Astrocyte (in vitro differentiated cells and primary cell): ENCODE measurements at places on chromosomes 7 and 10. TPM values are rescaled to one million over a fixed set of nuclear protein-coding genes. Genes with fewer than 3 reads are reported as not detected.

DNA sequence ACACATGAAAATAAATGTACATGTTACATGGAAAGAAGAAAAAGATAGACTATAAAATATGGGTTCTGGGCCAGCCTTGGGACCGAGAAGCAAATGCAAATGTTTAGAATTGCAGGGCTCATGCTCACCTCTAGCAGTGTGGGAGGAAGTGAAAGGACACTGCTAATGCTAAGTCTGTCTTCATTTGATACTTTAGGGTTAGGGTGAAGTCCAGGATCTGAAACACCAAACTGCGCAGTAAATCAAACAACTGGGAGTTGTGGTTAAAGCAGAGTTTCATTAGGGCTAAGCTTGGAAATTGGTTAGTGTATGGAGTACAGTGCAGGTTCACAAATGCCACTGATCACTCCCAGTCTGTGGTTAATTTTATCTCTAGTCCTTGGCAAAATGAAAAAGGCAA is 73.2 kb upstream of the PDK4 start:
- no peak for DNase-seq

- no peak for DNase-seq
These were observed 33.0 kb upstream of the EMX2 start for GRCh38 chr10:117509573-117509972.

- peak; percentile 55 for DNase-seq
These were observed 83.9 kb downstream of the MKX start for GRCh38 chr10:27661514-27662286.

The ZNF775 gene
- 6.4 and 6.5 TPM in 2 replicates for total RNA-seq

- no peak for DNase-seq
These were observed 6.6 kb upstream of the RHBDD2 start for GRCh38 chr7:75872073-75872782.

- DNase-seq = no peak
These were observed 253.2 kb upstream of the ZNF32 start for GRCh38 chr10:43901744-43902504.

- DNase-seq = no peak
These were observed 148.7 kb downstream of the FGFR2 start for GRCh38 chr10:121449482-121449924.

The IDI2 gene
- not detected in 2 replicates for total RNA-seq

The ACTL6B gene
- not detected in 2 replicates for total RNA-seq

GRCh38 chr7:20393021-20393610 is 62.4 kb downstream of the ITGB8 start:
- no peak for DNase-seq

The SP8 gene
- 0.36 and 0.70 TPM in 2 replicates for total RNA-seq

DNA sequence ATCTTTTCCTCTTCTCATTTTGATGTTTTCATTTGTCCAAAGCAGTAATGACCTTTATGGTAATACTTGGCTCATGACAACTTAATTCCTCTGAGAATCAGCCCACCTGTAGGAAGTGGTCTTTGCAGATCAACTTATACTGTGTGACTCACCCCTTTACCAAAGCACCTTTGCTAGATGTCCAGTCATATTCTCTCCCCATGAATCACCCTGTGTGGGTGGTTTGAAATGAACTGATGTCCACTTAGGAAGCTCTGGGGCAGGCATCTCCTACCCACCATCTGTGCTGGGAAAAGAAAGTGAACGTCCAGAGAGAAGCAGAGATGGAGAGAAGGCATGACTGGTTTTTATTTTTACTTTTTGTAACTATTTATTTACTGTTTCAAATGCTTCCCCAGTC is 410.3 kb downstream of the KIF20B start:
- DNase-seq = peak; percentile 81

The CYP2C9 gene
- not detected in 2 replicates for total RNA-seq

The CXCL12 gene
- total RNA-seq = 23.7 and 48.2 TPM in 2 replicates
